ENCODE measurements at places on chromosomes 16 and 17.

- DNase-seq, result no peak
Observed at GRCh38 chr17:78506454-78507309, 70.5 kb downstream of the DNAH17 start.

GRCh38 chr16:66409156-66409555 lies 17.9 kb upstream of the BEAN1 start:
- DNase-seq, result no peak

- no peak for DNase-seq
Observed at GRCh38 chr17:4893721-4894560, 5.4 kb upstream of the C17orf107 start.

GRCh38 chr16:8530752-8531384 lies 59.4 kb downstream of the TMEM114 start:
- DNase-seq, result no peak

- no peak for DNase-seq
Observed at GRCh38 chr16:86869288-86870022, 291.1 kb downstream of the FOXL1 start.

- DNase-seq, result no peak
Observed at GRCh38 chr17:36205637-36206485, 5.0 kb upstream of the CCL4L2 start.
